ENCODE measurements at places on chromosomes 7 and 10.
A peak's percentile ranks its signal among the peaks of the same experiment; 100 is the strongest.

DNA sequence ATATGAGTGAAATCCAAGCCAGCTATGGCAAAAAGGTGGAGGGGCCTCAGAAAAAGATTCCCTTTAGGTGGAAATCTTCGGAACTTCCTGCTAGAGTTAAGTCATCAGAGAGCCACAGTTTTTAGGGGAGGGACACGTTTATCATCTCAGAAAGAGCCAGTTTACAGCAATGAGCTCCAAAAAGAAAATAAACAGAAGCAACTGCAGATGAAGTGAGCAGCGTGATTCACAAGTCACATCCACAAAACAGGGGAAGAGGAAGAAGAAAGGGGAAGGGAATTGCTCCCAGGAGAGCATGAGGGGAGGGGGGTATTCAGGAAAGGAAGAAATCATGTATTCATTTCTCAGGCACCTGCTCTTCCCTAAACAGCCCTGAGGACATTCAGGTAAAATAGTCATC is 156.2 kb upstream of the FOXK1 start:
- no peak for DNase-seq

GRCh38 chr10:123571978-123572377 is 94.2 kb upstream of the GPR26 start:
- DNase-seq = no peak

GRCh38 chr7:41436139-41436538 is 266.8 kb downstream of the INHBA start:
- no peak for DNase-seq

- no peak for DNase-seq
These were observed 21.3 kb downstream of the SLC25A28 start for GRCh38 chr10:99598781-99599509.

GRCh38 chr10:62044566-62044965 is 143.1 kb downstream of the ARID5B start:
- no peak for DNase-seq

DNA sequence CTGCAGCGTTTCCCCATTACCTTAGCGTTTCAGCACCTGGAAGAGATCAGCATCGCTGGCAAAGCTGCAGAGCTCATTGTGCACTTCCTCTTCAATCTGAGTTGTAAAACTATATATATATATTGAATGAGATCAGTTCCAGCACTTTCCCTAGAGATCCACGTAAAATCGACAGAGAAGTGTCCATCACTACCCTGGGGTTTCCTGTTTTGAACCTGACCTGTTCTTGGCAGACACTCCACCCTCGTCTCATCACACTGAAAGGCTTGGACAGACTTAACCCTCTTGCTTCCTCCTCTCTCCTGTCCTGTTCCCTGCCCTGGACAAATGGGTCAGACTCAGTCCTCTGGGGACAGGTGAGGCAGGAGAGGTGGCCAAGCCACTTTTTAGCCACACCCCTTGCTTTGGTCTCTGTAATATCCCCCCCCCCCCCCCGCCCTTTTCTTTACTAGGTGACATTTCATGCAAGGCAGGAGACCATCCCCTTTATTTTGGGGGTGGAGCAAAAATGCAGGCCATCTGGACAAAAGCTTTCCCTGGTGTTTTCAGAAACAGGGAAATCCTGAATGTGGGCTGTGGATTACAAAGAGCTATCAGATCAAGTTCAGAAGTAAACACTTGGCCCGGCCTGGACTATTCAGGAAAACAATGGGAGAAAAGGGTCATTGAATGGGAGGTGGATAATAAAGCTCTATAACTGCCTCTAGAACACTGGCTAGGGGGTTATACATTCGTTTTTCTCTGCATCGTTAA is 83.7 kb upstream of the KDM7A start:
- no peak for DNase-seq

DNA sequence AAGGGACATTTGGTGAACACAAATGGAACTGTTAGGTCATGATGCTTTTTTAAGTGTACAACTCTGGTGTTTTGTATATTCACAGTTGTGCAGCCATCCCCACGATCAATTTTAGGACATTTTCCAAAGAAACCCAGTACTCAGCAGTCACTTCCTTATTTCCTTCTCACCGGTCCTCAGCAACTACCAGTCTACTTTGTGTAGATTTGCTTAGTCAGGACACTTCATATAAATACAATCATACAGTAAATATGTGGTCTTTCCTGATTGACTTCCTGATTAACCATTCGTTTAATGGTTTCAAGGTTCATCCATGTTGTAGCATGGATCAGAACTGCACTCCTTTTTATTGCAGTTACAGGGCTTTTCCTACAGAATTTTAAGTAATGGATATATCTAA is 14.4 kb downstream of the SGPL1 start:
- peak; percentile 45 for DNase-seq

DNA sequence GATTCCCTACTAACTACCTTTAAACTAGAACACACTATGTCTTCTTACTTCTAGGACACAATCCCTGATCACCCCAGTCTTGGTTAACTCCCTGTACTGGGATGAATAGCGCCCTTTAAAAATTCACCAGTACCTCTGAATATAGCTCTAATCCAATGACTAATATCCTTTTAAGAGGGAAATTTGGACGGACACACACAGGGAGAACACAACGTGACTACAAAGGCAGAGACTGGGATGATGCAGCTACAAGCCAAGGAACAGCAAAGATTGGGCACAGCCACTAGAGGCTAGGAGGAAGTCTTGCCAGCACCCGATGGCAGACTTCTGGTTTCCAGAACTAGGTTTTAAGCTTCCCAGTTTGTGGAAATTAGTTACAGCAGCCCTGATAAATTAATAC is 81.4 kb downstream of the MALSU1 start:
- DNase-seq = no peak

DNA sequence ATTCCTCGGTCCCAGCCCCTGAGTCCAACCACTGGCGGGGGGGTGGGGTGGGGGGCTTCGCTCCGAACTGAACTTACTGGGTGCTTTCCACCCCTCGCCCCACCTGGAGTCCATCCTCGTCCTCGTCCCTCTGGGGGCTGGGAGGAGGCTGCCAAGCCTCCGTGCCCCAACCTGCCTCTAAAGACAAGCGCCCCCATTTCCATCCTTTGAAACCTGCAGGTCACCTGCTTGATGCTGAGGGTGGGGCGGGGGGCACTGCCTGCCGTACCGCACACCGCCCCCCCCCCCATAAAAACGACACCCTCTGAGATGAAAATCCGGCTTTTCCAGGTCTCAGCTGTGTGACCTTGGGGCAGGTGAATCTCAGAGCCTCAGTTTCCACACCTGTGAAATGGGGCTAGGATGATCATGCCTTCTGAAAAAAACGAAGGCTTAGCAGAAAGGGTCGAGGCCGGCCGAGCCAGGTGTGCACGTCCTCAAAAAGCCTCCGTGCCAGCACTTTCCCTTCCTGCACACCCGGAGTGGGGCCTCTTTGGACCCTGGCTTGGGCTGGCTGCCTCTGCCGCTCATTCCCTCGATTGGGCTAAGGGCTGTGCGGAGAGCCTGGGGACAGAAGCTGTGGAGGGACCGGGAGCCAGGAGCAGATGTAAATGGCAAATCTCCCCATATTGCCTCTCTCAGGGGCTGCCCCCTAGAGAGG is 967 bp downstream of the ELFN1 start:
- DNase-seq = no peak

DNA sequence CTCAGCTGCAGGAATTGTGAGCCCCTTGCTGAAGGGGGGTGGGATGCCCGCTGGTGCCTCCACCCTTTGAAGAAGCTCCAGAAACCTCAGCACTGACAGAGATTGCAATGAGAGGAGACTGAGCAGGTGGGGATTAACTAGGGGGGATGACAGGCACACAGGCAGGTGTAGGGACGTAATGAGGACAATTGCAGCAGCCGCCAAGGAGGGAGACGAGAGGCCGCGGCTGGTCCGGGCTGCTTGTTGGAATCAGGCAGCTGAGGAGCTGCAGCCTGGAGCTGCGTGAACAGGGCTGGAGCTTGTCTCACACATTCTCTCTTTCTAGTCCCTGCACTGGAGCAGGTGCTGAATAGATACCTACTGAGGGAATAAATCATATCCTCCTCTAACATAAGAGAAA is 122.0 kb upstream of the TCERG1L start:
- DNase-seq = no peak

DNA sequence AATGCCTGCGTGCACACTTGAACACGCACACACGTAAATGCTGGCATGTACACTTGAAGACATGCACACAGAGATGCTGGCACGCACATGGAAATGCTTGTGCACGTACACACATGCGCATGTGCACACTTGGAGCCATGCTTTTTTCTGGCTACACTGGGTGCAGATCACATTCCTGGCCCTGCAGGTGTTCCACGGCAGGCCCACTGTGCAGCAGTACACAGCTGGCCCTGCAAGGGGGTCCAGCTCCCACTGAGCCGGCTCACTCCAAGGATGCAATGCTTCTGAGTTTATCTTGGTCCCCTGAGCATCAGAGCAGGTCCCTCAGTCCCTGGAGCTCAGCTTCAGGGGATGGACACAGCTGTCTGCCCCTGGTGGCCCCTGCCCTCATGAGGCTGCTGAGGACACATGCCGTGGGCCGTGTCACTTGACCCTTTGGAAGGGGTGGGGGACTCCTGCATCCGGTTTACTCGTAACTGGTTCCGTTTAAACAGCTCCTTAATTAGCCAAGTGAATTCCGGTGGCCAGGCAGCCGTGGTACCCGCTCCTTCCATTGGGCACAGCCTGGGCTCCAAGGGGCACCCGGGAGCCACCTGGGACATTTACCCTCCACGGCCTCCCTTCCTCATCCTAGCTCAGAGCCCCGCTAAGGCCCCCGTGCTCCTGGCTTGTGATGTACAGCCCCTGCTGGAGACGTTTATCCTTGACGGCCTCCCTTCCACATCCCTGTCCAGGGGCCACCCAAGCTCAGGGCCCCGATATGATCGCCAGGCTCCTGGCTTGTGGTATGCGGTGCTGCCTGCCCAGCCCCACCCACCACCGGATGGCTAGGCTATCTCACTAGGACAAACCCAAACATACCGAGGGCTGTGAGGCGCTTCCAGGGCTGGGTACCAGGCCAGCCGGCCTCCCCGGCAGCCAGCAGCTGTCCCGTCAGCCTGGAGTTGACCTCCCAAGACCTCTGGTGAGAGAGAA is 39.5 kb upstream of the DPYSL4 start:
- no peak for DNase-seq

DNA sequence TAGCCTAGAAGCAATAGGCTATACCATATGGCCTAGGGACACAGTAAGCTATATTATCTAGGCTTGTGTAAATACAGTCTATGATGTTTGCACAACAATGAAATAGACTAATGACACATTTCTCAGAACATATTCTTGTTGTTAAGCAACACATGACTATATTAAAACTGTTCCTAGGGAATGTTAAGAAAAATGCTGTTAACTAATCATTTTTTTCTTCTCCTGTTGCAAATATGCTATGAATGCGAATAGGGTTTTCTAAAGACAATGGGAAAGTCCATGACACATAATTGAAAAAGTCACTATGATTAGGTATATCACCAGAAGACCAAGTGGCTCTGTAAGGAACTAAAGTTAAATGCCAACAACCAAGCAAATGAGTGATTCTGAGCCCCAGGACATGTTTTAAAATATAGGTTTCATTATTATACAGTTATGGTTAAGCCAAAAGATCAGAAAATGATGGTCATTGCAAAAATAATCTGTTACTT is 454.0 kb upstream of the SORCS1 start:
- peak; percentile 1 for DNase-seq

DNA sequence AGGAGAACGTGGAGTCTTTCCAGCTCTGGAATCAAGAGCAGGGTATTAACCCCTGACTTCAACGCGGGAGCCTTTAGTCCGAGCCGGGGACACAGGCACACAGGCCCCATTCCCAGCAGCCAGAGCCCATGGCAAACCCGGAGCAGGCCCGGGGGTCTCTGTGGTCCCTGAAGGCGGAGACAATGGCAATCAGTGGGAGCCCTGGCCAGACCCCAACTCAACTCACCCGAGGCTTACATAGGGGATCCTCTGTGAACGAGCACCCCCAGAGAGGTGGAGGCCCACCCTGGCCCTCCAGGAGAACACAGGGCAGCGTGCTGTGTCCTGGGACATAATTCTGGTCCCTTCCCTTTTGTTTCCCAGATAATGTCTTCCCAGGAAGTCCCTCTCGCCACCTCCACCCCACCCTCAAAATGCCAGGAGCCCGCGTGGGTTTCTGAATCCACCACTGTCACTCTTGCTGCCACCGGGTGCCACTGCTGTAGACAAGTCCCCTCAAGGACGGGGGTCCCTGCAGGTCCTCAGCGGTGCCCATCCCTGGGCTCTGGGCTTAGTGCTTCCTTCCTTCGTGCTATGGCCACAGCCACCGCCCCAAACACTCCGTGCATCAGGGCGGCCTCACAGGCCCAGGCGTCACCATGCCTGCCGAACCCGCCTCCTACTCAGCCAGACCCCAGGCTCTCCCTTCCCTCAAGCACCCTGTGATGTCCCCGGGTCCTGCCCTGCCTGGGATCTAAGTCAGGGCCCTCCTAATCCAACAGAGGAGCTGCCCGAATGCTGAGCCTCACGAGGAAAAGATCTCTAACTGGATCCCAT is 28.6 kb upstream of the PPP2R2D start:
- no peak for DNase-seq

Data from fibroblast of skin of right biceps (primary cell).